NCI-H1105 (cell line): ENCODE measurements at places on chromosomes 2 and 18.

DNA sequence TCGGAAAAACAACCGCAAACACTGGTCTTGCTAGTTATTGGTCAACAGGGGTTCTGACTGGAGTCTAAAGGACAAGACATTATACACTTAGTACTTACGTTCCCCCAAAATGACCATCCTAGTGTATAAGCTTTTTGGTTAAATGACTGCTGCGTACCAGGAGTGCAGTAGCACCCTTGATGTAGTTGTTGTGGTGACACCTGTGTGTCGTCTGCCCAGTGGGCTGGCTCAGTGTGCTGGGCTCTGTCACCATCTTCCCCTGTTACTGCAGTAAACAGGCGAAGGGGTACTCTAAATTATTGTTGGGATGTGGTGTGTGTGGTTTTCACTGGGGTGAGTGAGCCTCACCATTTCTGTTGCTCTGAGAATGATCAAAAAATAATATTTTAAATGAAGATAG lies 76.2 kb downstream of the MAPRE2 start:
- DNase-seq = no peak

DNA sequence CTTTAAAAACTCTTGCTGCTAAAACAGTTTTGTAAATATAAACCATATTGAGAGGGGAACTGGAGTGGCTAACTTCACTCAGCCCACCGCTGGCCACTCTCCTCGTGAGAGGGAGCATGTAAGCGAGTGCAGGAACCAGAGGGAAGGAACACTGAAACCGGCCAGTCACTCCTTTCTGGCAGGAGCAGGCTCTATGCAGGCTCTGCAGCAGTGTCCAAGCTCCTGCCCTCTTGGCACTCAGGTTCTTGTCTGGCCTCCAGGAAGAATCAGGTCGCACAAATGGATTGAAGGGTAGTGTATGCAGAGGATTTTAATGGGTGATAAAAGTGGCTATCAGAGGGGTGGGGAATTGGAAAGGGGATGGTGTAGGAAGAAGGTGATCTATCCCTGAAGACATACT lies 157.7 kb downstream of the TMX3 start:
- DNase-seq = no peak

DNA sequence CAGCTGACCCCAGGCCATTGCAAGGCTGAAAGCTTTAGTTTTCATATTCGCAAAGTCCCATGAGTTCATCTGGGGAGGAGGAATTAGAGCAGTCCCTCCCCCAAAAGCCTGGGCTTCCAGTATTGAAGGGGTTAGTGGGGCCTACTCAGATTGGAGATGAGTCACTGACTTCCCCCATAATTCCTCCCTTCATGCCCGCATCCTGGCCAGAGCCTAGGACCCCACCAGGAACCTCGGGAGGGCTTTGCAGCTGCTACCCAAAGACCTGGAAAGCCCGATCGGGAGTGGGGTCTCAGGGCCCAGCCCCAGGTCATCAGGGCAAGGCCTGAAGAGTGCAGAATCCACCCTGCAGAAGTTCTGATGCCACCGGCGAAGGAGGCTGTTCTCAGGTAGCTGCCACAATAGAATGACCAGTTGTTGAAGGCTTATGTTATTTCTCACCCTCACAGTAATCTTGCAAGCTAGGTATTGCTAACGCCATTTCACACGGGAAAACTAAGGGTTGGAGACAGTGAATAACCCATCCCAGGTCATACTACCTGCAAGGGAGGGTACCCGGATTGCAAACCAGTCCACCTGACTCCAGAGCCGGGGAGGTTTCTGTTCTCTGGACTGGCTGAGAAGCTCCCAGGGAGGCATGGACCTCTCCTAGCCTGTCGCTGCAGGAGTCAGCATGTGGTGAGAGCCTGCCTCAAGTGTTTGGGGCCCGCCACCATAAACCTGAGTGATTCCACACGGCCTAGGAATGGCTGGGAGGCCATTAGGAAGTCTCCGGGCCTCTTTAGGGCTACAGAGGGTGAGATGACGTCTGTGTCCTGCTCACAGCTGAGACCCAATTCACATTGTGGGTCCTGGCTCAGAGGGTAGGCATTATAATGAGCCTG lies 5.8 kb upstream of the ARID5A start:
- no peak for DNase-seq

- DNase-seq = no peak
Observed at GRCh38 chr2:17136877-17137276, 381.4 kb downstream of the RAD51AP2 start.

GRCh38 chr2:26630669-26631360 lies 10.4 kb downstream of the CIB4 start:
- no peak for DNase-seq

DNA sequence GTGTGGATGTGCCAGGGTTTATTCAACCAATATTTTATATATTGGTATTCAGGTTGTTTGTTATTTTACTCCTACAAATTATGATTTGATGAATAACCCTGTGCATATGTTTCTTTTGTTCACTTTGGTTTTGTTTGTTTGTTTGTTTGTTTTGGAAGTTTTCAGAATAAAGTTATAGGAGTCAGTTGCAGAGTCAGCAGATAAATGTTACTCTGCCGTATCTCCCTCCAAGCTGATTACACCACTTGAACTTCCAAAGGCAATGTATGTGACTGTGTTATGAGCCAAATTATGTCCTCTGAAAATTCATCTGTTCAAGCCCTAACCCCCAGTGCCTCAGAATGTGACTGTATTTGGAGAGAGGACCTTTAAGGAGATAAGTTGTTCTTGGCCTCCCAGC lies 497.5 kb downstream of the TNS1 start:
- no peak for DNase-seq

GRCh38 chr2:162125138-162125537 lies 26.9 kb downstream of the GCG start:
- DNase-seq = no peak

DNA sequence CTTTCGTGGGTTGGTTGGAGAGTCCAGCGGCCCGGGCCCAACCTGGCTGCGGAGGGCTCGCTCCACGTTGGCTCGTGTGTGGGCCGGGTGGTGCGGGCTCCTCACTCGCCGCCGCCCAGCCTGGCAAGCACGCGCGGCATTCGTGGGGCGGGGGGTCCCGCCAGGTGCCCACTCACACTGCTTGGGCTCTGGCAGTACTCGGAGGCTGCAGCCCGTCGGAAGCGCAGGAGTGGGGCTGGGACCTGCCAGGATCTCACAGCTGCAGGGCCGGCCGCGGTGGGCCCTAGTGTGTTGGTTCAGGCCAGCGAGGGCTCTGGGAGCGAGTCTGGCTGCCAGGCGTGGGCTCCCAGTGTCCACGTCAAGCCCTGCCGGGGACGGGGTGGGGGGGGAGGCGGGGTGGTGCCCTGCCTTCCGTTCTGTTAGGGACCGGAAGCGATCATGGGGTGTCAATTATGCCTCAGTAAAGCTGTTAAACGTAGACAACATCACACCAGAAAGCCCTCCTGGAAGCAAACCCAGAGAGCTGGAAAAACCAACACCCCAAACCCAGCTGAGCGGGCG lies 1.0 kb upstream of the HS6ST1 start:
- no peak for DNase-seq

DNA sequence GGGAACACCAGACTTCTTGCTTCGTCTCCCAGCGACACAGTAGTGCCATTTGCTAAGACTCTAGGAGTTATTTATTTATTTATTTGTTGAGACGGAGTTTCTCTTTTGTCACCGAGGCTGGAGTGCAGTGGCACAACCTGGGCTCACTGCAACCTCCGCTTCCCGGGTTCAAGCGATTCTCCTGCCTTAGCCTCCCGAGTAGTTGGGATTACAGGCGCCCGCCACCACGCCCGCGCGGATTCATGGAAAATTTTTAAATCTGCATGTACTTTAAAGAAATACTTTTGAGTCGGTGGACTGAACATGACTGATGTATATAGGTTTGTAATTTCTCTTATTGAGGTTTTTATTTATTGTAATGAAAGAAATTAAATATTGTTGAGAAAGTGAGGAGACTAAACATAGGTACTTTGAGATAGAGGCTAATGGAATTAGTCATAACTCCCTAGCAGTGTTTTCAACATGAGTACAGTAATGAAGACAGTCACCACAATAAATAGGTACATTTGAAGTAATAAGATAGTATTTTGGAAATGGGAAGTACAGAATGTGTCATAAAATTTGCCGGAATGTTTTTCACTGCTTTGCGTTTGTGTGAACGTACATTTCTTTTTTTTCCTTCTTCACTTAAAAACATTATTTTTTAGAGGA lies 983 bp downstream of the MTX2 start:
- DNase-seq = no peak

- DNase-seq = no peak
Observed at GRCh38 chr2:3604991-3605961, 10.4 kb downstream of the COLEC11 start.

DNA sequence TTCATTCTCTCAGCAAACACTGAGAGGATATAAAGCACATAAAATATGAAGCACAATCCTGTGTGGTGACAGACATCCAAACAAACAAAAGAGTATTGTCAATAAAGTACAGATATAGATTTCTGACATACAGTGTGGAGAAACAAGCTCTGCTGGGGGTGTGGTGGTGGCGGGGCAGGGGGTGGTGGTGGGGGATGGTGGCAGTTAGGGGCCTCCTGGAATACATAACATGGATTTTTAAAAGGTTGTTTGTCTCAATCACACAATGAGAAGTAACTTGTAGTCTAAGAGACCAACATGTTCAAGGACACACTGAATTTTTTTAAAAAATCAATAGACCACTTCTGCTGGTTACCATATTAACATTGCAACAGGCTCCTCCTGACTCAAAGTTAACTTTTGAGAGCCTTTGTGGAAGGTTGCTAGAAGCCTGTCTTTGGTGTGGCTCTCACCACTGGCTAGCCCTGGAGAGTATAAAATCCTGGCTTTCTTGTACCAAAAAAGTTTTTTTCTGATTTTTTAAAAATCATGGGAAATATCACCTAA lies 1197.4 kb downstream of the SUCLG1 start:
- DNase-seq = no peak

DNA sequence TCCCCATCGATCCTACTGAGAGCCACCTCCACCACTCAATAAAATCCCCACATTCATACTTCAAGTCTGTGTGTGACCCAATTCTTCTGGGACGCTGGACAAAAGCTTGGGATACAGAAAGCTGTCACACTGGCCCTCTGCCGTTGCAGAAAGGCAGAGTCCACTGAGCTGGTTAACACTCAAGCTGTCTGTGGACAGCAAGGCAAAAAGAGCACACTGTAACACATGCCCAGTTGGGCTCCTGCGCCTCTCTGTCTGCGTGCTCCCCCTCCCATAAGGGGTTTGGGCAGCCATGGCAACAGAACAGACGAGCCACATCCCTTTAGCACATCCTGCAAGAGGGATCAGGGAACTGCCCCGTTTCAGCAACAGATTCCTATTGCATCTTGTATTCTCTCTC lies 106.9 kb upstream of the RGPD4 start:
- DNase-seq = peak; percentile 82

GRCh38 chr18:39635966-39636365 lies 2070.4 kb upstream of the CELF4 start:
- no peak for DNase-seq

- no peak for DNase-seq
Observed at GRCh38 chr2:65292106-65292400, 64.4 kb downstream of the ACTR2 start.

GRCh38 chr2:159744363-159744762 lies 32.1 kb downstream of the MARCHF7 start:
- DNase-seq = no peak

- no peak for DNase-seq
Observed at GRCh38 chr2:81436256-81436655, 1131.7 kb upstream of the LRRTM1 start.

DNA sequence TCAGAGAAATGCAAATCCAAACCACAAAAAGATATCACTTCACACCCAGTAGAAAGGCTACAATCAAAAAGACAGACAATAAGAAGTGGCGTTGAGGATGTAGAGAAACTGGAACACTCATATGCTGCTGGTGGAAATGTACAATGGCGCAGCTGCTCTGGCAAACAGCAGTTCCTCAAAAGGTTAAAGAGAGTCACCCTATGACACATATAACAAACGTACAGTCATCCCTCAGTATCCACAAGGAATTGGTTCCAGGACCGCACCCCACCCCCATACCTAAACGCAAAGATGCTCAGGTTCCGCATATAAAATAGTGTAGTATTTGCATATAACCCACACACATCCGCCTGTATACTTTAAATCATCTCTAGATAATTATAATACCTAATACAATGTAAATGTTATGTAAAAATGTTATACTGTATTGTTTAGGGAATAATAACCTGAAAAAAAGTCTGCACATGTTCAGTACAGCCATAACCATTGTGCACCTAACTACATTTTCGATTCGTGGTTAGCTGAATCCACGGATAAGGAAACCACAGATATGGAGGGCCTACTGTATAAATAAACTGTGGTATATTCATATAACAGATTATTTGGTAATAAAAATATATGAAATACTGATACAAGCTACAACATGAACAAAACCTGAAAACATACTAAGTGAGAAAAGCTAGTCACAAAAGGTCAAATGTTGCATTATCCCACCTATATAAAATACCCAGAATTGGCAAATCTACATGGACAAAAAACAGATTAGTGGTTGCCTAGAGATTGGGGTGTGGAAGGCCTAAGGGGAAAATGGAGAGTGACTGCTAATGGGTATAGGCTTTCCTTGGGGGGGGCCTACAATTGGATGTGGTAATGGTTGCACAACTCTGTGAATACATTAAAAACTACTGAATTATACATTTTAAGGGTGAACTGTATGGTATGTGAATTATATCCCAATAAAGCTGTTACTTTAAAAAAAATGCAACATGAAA lies 37.5 kb downstream of the UXS1 start:
- DNase-seq = no peak

- DNase-seq = no peak
Observed at GRCh38 chr2:189937691-189938090, 124.8 kb downstream of the MSTN start.

- DNase-seq = no peak
Observed at GRCh38 chr18:31977270-31977872, 34.4 kb upstream of the TRAPPC8 start.

DNA sequence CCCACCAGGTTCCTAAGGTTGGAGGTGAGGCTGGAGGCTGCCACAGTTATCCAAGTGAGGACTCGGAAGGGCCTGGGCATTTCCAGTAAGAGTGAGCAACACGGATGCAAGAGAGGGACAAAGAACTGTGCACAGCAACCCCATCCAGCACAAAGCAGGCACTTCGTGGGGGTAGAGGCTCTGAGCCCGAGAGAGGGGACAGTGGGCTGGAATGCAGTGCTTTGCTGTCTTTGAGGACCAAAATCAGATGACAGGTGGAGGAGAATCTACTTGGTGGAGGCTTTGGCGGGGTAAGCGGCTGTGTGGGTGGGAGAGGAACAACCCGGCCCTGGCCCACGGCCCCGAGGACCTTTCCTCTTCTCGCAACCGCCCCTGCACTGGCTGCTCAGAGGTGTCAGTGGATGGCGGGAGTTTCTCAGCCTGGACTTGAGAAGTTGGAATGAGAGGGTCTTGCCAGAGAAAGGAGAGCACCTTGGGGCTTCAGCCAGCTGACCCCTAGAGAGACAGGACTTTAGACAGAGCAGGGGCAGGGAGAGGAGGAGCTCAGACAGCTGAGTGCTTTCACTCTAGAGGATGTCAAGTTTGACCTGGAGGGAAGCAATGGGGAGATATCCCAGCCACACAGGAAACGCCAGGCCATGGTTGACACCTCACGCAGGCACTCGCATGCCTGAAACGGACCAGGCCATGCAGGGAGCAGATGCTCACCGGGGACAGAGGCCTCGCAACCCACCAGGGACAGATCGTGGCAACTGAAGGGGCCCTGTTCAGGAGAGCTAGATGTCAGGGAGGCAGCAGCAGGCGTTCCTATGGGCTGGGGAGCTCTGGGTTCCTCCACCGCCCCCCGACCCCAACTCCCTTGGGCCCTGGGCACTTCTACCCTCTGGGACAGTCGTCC lies 11.6 kb downstream of the RAMP1 start:
- no peak for DNase-seq

- DNase-seq = no peak
Observed at GRCh38 chr18:24078391-24078790, 60.5 kb upstream of the CABYR start.
